Hair follicular keratinocyte (primary cell): ENCODE measurements at places on chromosomes 2 and 18. TPM values are rescaled to one million over a fixed set of nuclear protein-coding genes. Genes with fewer than 3 reads are reported as not detected.

The SNORC gene
- 0.04 and 1.2 TPM in 2 replicates for total RNA-seq

The C1QL2 gene
- total RNA-seq = not detected in 2 replicates

The OSR1 gene
- total RNA-seq = 4.5 and 8.1 TPM in 2 replicates

The PDE1A gene
- not detected in 2 replicates for total RNA-seq

The LAMA3 gene
- 608 and 1,811 TPM in 2 replicates for total RNA-seq

The MTCL1 gene
- total RNA-seq = 19.6 and 22.2 TPM in 2 replicates
